CD4-positive, alpha-beta T cell treated with Interferon alpha-2 for 1 hour (primary cell): ENCODE measurements at places on chromosomes 12 and 14.

GRCh38 chr14:21038441-21039422, 3.4 kb upstream of the RNASE7 start:
- DNase-seq = no peak

DNA sequence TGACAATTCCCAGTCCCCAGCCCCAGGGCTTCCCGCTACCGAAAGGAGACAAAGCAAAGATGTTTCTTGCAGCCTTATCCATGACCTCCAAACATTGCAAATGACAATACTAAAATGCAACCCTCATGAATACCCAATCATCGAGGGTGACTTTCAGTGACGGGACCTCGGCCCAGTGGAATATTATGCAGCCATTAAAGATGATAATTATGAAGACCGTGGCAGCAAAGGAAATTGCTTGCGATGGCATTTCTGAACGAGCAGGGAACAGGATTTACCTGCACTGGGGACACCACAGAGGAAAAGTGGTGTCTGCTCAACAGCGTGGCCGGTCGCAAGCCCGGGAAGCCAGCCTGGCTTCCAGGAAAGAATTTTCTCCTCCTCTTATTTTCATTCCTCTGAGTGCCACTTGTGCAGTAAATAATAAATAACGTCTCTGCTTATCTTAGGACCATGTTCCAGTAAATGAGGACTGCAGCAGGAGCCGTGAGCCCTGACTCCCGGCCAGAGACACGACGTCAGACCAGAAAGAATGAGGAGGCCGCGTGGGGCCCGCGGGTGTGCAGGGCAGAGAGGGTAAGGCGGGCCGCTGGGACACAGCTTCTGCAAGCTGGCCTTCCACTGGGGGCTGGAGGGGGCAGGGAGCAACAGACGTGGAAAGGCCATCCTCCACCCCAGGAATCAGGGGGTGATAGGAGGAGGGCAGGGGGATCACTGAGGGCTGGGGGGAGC, 6.6 kb downstream of the C14orf180 start:
- no peak for DNase-seq

GRCh38 chr12:27291862-27292261, 40.8 kb upstream of the BMAL2 start:
- no peak for DNase-seq

DNA sequence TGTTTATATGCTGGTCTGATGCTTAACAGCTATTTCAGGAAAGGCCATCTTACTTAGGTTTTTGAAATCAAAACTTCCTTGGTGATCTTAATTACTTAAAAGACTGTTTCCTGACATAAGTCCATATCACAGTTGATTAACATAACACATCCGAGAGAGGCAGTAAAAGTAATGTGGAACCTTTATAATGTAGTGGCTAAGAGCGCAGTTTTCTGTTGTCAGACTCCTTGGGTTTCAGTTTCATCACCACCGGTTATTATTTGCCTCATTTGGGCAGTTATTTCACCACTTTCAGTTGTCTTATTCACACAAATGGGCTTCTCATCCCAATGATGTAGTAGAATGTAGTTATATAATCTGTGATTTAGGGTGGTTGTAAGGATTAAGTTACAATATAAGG, 30.9 kb downstream of the TBC1D15 start:
- DNase-seq = no peak

- no peak for DNase-seq
Measured at GRCh38 chr12:110355073-110355472, 48.4 kb downstream of the ANAPC7 start.

GRCh38 chr12:100666588-100666987, 93.1 kb downstream of the GAS2L3 start:
- no peak for DNase-seq

GRCh38 chr14:32075672-32076277, 1.3 kb upstream of the ARHGAP5 start:
- DNase-seq = no peak

DNA sequence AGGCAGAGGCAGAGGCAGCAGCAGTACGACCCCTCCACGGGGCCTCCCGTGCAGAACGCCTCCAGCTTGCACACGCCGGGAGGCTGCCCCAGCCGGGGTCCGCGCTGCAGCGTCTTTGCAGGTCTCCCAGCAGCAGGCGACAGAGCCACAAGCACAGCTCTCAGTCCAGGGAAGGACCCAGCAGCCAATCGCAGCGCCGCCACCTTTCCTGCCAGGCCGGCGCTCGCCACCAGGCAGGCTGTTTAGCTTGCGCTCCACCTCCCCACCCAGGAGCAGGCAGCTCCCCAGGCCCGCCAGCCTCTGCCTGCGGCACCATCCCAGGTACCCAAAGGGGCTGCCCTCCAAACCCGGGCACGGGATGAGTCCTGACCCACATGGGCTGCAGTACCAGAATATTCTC, 25.2 kb downstream of the DDX51 start:
- DNase-seq = no peak

DNA sequence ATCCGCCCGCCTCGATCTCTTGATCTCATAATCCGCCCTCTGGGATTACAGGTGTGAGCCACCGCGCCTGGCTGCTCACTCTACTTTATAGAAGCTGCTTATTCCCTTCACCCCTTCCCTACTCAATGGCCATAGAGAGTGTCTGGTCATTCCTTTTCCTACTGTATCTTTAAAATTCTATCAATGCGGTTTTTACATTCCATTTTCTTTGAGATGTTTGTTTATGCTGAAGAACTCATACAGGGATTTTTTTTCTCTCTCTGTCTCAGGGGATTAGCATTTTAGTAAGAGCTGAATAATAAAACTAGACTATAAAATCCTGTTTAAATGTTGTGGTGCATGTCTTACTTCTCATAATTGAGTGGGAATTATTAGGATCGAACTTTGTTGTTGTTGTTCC, 218.6 kb upstream of the FOXN3 start:
- DNase-seq = no peak

DNA sequence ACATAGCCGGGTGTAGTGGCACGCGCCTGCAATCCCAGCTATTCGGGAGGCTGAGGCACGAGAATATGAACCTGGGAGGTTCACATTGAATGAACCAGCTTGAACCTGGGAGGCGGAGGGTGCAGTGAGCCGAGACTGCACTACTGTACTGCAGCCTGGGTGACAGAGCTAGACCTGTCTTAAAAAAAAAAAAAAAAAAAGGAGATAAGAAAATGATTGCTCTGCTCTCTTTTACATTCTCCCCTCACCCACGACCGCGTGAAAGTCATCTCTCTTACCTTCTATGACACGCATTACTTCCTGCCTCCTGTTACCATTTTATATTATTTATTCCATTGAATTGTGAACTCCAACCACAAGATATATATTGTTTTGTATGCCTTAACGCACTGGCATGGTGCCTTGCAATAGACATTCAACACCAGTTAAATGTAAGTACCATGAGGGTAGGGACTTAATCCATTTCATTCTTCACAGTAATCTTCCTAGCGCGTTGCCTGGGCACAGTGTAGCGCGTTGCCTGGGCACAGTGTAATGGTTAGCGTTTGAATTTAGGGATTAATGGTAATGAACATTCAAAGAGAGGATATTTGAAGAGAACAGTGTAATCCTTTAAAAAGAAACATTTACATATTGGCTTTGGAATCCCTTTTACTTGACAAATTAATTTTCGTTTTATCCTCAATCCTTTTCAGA, 2.7 kb downstream of the RAP1B start:
- peak; percentile 33 for DNase-seq

DNA sequence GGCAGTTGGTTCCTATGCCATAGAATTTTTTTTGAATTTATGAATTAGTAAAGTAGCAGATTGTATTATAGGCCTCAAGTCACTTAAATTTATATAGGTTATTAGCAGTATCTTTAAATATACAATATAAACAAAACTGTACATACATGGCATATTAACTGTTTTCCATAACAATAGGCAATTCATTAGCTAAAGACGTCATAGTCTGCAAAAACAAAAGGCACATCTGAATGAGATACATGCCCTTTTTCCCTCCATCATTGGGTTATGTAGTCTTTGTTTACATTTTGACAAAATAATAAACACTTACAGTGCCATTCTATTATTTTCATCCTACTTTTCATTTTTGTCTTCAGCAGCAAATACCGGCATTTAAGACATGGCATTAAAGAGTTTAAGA, 1.1 kb upstream of the VCPKMT start:
- no peak for DNase-seq

- DNase-seq = peak; percentile 35
Measured at GRCh38 chr12:6465467-6466183, 4.9 kb downstream of the VAMP1 start.

DNA sequence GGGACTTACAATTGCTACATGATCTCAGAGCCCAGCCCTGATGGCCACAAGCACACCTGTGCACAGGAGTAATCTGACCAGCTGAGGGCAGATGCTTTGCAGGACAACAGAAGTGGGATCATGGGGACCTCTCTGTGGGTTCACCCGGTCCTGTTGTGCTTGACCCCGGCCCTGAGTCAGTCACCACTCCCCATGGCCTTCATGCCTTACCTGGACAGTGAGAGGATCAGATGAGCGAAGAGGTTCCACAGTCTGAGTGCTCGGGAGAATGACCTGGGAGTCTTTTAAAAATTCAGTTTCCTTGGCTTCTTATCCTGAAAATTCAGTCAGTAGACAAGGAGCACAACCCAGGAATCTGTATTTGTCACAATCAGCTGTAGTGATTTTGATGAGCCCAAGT, 88.1 kb downstream of the NTF3 start:
- DNase-seq = no peak

DNA sequence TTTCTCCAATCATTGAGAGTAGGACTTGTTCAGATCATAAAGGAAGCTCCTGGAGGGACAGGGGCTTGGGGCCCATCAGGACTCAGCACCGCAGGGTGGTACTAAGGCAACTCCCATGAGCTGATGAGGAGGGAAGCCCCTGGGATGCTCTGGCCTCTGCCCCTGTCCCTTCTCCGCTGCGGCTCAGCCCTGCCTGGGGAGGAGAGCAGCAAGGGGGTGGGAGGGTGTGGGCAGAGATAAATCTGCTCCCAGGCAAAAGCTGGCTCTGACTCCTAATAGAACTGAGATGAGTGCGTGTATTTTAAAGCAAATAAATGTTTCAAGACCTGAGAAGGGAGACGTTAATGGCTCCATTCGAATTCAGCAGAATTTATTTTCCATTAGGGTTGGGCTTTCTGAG, 52.0 kb upstream of the CHST11 start:
- DNase-seq = no peak

DNA sequence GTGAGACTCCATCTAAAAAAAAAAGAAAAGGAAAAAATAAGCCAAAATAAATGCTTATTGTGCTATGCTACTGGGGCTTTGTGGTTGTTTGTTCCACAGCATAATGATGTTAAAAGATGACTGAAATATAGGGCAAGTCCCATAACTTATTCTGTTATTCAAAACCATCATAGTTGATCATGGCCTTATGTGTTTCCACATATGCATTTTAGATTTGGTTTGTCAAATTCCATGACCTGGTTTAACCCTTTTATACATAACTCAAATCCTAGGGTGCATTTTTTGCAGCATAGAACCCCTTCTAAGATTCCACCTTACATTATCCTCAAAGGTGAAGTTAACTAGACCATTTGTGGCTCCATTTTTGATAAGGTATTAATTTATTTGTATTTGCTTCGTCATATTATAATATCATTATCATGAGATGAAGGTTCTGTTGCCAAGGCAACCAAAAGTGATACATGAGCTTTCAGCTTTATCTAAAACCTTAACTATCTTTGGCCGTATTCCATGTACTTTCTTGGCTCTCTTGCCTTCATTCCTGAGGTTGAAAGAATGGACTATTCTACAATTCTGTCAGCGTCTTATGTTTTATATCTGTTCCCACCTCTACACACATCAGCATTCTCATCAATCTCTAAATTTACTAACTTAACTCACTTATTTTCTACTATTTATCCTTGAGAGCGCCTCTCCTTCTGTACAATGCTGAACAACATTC, 138.7 kb upstream of the DYRK2 start:
- no peak for DNase-seq

DNA sequence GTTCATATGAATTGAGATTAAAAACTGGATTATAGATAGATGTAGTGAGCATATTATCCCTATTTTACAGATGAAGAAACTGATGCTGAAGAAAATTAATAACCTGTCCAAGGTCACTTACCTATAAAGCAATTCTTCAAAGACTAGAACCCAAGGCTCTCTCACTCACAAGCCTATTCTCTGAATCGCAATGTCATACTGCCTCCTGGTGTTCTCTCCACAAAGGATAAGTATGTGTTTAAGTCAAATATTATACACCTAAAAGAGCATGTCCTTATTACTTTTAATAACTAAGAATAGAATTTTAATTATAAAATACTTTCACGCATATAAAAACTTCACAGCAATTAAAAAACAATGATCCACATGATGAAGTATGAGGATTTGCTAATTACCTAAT, 721.3 kb upstream of the USP15 start:
- no peak for DNase-seq

DNA sequence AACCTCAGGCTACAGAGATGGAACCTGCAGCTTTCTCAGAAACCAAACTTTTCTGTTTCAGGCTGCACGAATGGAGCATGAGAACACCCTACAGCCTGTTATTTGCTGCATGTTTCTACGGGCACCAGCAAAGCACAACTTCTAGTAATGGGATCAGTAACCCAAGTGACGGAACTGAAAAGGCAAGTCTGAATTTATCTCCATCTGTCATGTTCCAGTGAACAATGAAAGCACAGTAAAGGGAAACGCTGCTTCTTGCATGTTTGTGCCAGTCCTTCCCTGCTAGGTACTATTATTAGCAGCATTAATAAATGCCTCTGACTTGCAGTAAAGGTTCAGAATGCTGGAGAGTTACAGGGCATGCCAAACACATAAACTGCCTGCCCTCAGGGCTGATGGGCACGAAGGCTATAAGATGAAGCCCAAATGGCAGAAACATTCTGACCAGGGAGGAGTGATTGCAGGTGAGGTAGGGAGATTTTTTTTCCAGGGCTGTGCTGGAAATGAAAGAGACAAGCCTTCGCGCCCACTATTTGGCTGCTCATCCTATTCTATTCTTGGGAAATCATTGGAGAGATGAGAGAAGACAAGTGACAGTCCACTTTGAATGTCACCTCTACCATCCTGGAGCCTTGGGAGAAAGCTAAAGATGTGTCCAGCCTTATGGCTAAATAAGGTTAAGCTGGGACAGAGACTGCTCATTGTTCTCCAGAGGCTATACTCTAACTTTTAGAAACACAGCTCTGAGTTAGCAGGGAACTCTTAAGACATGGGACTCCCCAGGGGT, 100.4 kb upstream of the PLXNC1 start:
- no peak for DNase-seq

GRCh38 chr12:19181666-19182426, 52.3 kb downstream of the PLEKHA5 start:
- DNase-seq = peak; percentile 5

GRCh38 chr12:63875703-63876102, 31.2 kb downstream of the SRGAP1 start:
- DNase-seq = no peak

GRCh38 chr12:78403136-78403535, 461.4 kb upstream of the SYT1 start:
- no peak for DNase-seq

- no peak for DNase-seq
Measured at GRCh38 chr14:72776701-72777261, 117.1 kb downstream of the DPF3 start.
